ENCODE measurements at places on chromosomes 11 and 22.
A peak's percentile ranks its signal among the peaks of the same experiment; 100 is the strongest.

GRCh38 chr11:122160841-122161590 lies 45.0 kb upstream of the BLID start:
- DNase-seq, result no peak

- no peak for DNase-seq
Observed at GRCh38 chr11:128282053-128282452, 305.3 kb downstream of the ETS1 start.

- no peak for DNase-seq
Observed at GRCh38 chr11:12860827-12861226, 148.3 kb upstream of the RASSF10 start.

DNA sequence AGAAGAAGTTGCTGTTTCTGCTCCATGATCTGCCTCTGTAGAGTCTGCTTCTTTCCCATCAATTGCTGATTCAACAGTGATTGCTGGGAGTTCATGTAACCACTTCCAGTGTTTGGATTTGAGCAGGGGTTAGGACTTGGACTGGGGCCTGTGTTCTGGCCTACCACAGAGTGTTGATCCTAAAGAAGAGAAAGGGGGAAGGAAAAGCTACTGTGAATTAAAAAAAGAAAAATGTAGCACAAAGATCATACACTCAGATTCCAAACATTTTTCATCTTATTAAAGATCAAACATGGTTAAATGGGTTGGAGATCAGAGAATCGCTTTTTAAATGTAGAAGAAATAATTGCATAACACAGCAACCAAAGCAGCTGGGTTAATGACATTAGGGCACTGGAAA lies 67.6 kb upstream of the MTMR2 start:
- peak; percentile 16 for DNase-seq

DNA sequence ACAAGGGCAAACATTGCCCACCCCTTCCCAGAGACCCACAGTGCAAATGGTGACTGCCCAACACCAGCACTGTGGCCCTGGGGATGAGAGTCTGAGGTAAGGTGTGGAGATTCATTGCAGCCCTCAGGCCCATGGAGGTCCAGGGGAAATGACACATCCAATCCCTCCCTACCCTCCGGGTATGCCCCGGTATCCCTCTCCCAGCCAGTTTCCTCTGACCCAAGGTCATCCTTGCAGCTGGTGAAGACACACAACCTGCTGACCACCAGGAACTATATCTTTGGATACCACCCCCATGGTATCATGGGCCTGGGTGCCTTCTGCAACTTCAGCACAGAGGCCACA lies 18.9 kb upstream of the UVRAG start:
- DNase-seq, result no peak

DNA sequence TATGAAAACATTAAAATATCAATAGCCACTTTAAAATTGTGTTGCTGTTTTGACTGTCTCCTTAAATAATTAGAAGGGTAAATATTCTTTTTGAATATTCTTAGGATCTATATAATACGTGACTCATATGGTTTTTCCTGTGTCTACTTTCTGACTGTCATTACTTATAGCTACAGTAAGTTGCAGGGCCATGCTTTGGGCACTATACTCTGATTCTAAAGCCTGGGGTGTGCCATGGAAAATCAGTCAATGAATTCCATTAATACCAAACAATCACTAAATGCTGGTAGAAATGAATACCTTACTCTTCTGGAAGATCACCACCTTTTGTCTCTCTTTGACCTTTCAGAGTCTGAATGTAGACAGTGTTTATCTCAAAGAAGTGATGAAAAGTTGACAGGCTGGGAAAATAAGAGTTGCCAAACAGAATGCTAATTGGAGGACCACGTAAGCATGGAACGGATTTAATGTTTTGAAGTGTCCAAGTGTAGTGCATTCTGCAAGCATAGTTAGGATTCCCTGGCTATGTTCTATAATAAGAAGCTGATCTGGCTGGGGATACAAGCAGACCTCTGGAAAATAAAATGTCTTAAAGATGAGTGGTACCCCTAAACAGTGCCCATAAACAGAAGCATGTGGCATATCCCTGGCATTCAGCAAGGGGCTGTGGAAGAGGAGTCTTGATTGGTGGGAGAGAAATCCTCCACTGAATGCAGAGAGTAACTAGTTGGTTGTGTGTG lies 16.8 kb downstream of the LUZP2 start:
- DNase-seq, result no peak

DNA sequence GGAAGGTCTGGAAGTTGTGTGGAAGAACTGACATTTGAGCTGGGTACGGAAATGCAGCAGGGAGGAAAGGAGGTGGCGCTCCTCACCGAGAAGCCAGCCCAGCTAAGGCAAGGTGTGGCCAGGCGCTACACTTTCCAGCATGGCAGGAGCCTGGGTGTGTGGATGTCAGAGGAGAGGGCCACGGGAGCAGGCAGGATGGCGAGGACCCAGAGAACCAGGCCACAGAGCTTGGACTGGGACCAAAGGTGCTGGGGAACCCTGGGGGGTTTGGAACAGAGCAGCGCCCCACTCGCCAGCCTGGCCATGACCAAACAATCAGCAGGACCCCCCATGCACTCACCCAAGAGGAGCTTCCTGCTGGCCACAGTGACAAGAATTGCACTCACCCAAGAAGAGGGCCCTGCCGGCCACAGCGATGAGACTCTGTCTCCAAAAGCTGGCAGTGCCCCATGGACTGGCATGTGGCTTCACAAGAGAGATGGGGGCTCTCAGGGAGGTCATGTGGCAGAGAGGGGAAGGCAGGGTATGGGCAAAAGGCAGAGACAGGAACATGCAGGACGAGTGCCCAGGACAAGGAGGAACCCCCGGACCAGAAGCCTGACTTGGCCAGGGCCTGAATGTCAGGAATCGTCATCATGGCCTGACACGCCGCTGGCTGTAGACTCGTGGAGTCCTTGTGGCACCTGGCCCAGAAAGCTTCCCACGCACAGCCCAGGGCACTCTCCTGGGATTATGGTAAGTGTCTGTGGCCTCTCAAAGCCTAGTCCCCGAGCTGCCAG lies 45.4 kb downstream of the IGF2 start:
- DNase-seq, result peak; percentile 41

GRCh38 chr22:44928136-44928463 lies 81.7 kb downstream of the PHF21B start:
- no peak for DNase-seq

- DNase-seq, result peak; percentile 34
Observed at GRCh38 chr11:115191761-115192160, 312.5 kb downstream of the CADM1 start.
